ENCODE measurements at places on chromosomes 1 and 21.

- DNase-seq = no peak
Measured at GRCh38 chr1:239758756-239759155, 332.9 kb upstream of the FMN2 start.

DNA sequence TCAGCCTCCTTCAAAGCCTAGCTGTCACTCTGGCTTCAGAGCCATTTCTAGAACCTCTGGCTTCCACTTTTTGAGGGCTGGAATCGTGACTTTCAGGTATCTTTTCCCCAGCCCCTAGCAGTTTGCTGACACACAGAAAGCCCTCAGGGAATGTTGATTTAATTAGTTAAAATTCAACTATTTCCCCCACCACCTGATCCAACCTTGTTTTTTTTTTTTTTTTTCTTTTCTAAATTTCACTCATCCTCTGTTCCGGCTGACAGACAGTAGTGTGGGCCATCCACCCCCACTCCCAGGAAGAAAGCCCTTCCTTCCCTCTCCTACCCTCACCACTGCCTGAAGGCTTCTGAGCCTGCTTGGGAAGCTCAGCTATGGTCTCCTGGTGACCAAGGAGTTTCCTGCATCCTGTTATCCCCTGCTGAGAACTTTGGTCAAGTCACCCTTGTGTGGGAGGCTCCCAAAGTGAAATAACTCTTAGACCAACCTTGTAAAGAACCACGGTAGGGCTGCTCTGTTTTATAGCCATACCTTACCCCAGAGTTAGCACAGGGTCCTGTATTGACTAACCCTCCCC, 29.4 kb downstream of the KCNJ6 start:
- DNase-seq = no peak

GRCh38 chr1:40772146-40772955, 11.2 kb upstream of the KCNQ4 start:
- DNase-seq = no peak

DNA sequence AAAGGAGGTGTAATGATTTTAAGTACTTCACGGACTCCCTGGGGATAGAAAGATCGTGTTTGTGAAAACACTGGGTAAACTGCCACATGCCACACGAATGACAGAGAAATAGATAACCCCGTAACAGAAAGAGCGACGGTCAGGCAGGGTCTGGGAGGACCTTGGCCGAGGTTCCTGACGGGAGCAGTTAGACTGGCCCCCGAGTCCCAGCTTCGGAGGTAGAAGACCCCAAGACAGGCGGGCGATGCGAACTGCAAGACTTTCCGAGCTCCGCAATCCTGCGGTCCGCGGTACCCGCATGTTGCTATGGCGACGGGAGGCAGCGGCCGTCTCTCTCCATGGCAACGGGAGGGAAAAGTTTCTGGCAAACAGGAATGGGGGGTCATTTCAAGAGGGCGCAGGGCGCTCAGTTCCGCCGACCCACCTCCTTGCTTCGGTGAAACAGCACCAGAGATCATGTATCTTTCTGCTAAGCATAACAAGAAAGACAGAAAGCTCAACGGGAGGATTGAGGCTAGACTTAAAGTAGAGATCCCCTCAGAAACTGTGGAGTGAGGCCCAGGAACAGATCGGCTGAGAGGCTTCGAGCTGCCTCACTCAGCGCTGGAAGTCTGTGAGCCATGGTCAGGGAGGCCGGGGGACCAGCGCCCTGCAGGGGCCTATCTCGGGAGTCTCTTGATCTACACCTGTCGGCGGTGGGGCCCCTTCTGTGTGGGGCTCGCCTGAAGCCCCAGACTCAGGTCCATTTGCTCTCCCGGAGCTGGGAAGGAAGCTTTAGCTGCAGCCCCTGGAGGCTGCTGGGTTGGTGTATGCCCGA, 685 bp upstream of the SYT6 start:
- DNase-seq = no peak

- no peak for DNase-seq
Measured at GRCh38 chr1:55150880-55151588, 64.1 kb downstream of the USP24 start.

GRCh38 chr1:21490774-21491487, 18.3 kb upstream of the ALPL start:
- DNase-seq = no peak

- no peak for DNase-seq
Measured at GRCh38 chr1:174922121-174922520, 77.6 kb upstream of the CACYBP start.

- no peak for DNase-seq
Measured at GRCh38 chr1:33466159-33466558, 6.3 kb upstream of the ZSCAN20 start.

- no peak for DNase-seq
Measured at GRCh38 chr1:17251701-17252376, 2.9 kb downstream of the PADI3 start.

DNA sequence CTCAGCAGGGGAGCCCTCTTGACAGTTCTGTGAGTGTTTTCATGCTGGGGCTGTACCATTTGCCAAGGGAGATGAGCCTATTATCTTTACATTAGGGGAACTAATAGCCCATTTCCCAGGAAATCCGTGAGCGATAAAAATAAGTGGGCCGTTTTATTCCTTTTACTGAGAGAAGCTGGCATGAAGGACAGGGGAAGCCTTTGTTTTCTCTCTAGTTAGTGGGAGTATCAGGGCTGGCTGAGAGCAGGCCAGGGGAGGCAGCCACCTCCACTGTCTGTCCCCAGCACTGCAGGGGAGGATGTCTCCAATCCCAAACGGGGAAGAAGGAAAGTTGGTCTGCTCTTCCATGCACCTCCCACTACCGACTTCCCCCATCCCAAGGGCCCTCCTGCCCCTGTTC, 2.5 kb downstream of the UBL4B start:
- DNase-seq = no peak

DNA sequence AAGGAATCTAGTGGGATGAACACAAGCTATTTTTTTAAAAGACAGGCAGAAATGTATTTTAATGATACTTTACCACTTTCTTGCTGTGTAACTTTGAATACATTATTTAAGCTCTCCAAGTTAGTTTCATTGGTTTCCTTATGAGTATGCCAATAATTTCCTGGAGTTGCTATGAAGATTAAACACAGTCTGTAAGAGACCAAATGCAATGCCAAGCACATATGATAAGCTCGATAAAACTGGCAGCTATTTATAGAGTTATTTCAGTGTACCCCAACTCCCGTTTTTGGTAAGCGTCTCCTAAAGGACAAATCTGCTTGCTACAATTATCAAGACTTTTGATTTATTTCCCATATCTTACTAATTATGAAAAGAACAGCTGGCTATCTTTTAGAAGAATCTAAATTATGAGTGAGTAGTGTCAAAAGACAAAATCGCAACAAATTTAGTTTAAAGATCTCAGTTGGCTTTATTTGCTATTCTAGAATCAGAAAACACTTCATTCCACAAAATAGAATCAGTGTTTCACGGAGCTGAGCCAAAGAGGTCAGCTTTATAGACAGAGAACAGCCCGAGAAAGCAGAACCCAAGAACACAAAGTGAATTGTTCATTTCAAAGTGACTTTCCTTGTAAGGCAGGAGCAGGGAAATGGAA, 7.2 kb upstream of the MAP10 start:
- no peak for DNase-seq

- DNase-seq = no peak
Measured at GRCh38 chr1:15507278-15507677, 16.7 kb downstream of the CASP9 start.

DNA sequence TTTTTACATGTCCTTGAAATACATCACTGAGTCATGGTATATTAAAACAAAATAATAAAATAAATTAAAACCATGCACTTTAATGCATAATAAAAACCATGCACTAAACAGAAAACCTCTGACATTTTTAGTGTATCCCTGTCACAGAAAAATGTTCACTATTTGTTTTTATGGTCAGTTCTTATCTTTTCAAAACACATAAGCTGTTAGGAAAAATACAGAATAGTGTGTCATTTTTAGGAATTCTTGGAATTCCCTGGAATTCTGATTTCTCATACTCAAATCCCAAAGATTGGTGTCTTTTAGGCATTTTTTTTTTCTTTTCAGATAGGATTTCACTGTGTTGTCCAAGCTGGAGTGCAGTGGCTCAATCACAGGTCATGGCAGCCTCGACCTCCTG, 25.1 kb upstream of the TINAGL1 start:
- no peak for DNase-seq

DNA sequence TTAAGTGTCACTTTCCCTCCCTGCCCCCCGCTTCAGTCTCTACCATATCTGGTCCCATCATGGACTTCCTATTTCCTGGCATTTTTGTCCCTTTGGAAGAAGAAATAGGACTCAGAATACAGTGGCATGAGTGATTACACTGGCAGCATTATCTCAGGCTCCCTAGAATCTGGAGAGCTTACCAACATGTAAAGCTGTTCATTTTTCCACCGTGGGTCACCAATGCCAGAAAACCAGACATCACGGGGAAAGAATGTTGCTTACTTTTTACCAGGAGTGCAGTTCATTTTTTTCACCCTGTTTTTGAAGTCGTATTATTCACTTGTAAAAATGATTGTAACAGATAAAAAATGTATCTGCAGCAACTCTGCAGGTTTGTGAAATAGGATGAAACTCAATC, 44.8 kb downstream of the BACH1 start:
- DNase-seq = no peak

DNA sequence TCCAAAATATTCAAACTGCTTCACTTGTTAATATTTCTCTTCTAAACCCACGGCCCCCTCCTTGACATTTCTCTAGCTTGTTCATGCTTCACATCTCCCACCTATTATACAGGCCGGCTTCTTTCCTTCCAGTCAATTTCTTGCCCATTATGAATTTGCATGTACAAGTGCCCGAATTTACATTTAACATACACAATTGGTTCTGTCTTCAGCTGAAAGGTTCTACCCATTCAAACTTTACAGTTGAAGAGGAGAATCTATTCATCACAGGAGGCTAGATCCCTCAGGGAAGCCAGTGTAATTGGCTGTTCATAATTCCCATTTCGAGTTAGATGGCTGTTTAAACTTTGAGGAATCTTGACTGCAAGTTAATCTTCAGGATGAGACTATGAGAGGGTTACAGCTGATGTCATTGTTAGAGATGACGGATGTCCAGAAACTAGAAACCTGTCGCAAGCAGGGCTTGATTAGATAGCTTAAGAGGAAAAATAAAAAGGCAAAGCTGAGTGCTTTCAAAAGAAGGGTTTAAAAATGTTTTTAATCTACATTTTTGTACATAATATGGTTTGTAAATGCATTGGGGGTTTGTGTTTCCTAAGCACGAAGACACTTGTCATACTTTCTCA, 157.0 kb downstream of the ADSS2 start:
- DNase-seq = no peak

DNA sequence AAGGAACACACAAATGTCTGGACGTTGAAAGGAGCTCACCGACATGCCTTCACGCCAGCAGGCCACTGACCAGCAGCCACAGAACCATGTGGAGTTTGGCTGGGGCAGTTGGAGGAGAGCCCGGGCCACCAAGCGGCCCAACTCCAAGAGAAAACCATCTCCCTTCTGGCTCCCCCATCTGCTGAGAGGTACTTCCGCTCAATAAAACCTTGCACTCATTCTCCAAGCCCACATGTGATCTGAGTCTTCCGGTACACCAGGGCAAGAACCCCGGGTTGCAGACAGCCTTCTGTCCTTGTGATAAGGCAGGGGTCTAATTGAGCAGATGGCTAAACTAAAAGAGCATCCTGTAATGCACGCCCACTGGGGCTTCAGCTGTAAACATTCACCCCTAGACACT, 24.4 kb downstream of the RGS4 start:
- no peak for DNase-seq

GRCh38 chr1:179589509-179589908, 2.1 kb upstream of the TDRD5 start:
- no peak for DNase-seq

- DNase-seq = no peak
Measured at GRCh38 chr1:229557200-229557850, 1.2 kb downstream of the ABCB10 start.

DNA sequence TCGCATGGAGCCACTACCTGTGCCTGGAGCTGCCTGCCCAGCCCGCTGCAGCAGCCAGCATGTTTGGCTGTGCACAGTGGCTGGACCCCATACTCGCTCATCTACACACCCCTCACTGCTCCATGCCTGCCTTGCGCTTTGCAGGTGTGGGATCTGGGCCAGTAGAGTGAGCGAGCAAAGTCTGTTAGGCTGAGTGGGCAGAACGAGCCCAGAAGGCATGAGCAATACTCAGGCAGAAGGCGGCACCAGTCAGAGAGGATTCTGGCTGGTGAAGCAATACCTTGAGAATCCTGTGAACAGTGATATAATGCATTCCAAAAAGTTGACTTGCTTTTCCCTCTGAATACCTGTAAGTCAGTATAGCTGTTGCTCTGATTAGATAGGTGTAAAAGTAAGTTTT, 816.4 kb downstream of the KCNT2 start:
- DNase-seq = no peak

DNA sequence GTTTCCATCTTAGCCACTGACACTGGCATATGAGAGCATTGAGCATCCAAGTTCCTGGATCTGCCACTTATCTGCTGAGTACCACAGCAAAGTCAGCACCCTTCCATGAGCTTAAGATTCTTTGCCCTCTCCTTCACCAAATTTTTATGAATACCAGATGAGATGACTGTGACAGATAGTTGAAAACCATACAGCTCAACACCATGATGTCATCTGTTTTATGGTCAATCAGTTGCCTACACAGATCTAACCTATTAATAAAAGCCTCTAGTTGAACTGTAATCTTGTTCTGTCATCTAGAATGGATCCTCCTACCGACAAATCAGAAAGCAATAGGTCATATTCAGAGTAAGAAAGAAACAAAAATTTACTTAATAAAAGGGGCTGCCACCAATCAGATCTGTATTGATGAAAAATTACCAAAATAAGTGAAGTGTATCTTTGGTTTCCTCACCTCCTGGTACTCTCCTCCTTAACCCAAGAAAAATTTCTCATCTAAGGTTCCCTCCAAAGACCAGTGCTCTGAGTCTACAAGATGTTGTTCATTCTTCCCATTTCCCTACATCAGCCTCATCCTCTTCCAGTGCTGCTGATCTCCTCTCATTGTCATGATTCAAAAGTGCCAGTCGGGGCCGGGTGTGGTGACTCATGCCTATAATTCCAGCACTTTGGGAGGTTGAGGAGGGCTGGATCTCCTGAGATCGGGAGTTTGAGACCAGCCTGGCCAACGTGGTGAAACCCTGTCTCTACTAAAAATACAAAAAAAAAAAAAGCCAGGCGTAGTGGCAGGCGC, 138.8 kb upstream of the CTTNBP2NL start:
- DNase-seq = no peak
